ENCODE measurements at places on chromosomes 11 and 22.

DNA sequence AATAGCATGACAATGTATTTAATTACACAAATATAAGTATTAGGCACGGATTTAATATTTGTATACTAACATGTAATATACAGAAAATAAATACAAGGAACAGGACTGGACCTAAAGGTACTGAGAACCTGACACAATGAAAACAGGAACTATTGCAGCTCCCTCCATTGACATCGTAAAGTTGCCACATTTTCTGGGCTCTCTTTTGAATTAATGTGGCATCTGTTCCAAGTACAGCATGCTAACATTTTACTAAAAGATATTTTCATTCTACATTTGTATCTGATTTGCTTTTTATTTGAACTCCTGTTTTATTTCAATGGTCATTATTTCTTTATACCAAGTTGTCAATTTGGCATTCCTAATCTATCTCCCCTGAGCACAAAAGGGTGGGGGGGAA lies 15.3 kb downstream of the PHF21A start:
- DNase-seq = no peak

DNA sequence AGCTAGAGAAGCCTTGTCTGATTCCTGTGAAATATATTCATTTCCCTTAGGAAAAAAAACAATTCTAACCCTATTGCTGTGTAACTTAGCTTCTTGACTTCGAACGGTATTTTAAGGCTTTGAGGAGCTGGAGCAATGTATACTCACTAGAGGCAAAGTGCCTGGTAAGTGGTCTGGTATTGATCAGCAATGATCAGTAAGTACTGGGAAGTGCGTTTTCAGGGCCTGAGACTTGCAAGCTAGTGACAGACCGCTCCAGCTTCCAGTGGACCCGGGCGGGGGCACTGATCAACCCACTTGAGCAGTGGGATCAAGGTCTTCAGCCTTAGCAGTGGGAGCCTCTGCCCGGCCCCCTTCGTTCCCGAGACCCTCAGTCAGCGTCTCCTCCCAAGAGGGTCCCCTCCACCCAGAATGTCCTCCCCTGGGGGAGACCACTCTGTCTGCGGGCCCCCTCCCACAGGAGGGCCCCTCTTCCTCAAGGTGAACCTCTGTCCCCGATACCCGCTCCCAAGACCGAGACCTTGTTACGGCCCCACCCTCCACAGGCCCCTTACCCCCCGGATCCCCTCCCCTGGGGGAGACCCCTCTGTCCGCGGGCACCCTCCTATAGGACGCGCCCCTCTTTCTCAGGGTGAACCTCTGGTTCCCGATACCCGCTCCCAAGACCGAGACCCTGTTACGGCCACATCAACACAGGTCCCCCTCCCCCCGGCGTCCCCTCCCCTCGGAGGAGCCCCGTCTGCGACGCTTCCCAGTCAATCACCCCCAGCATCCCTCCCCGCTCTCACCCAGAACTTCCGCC lies 452 bp upstream of the ATXN10 start:
- peak; percentile 59 for DNase-seq

GRCh38 chr11:45100339-45100738 lies 46.1 kb upstream of the PRDM11 start:
- peak; percentile 60 for DNase-seq

DNA sequence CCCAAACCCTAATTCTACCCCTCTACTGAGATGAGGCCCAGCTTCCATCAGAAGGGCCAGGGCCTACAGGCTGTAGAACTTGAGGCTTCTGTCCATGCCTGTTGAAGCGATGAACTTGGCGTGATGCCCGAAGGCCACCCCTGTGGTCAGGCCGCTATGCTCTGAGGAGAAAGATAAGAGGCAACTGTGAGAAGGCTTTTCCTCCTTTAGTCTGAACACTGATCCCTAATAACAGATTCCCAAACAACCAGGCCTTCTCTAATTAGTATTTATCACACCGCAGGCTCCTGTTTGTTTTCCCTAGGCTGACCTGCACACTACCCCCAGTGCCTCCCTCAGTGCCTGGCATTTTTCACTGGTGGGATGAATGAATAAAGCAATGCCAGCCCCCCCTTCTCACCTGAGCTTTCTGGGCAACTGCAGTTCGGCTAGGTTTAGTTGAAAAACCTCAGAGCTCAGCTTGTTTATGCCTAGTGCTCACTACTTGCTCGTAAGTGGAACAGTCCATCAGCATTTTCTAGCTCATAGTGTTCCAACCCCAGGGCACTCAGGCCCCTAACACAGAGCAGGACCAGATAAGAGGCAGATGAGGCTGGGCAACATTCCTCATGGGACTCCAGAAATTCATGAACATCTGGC lies 15.2 kb downstream of the PRPF19 start:
- no peak for DNase-seq

GRCh38 chr11:102420547-102420946 lies 32.0 kb downstream of the TMEM123 start:
- DNase-seq = no peak

- DNase-seq = no peak
Observed at GRCh38 chr22:44925465-44926123, 84.2 kb downstream of the PHF21B start.

Data from activated CD4-positive, alpha-beta T cell treated with anti-CD3 and anti-CD28 coated beads, Interleukin-2, amount 10 ng/mL, durations not matched to agents 24 days and 14 days (primary cell).